ENCODE measurements at places on chromosomes 1 and 21.

GRCh38 chr1:159205225-159205624 lies 550 bp downstream of the ACKR1 start:
- DNase-seq: no peak

GRCh38 chr1:230854423-230854822 lies 13.9 kb downstream of the C1orf198 start:
- DNase-seq: no peak

- no peak for DNase-seq
Measured at GRCh38 chr1:205700865-205701401, 20.6 kb upstream of the SLC45A3 start.

DNA sequence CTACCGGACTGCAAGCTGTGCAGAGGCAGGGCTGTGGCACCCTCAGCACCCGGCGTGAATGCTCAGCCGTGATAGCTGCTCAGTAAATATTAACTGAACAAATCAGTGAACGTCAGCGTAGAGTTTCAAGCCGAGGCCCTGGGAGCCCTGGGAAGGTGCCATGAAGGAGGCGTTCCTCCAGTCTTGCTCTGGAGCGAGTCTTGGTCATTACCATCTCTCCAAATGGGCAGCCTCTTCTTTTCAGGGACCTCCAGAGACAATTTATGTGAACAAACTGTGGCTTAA lies 449.2 kb downstream of the CAMTA1 start:
- DNase-seq: no peak

Measured in hypothalamus (tissue), 51 donors.